ENCODE measurements at places on chromosomes 7 and 10.

DNA sequence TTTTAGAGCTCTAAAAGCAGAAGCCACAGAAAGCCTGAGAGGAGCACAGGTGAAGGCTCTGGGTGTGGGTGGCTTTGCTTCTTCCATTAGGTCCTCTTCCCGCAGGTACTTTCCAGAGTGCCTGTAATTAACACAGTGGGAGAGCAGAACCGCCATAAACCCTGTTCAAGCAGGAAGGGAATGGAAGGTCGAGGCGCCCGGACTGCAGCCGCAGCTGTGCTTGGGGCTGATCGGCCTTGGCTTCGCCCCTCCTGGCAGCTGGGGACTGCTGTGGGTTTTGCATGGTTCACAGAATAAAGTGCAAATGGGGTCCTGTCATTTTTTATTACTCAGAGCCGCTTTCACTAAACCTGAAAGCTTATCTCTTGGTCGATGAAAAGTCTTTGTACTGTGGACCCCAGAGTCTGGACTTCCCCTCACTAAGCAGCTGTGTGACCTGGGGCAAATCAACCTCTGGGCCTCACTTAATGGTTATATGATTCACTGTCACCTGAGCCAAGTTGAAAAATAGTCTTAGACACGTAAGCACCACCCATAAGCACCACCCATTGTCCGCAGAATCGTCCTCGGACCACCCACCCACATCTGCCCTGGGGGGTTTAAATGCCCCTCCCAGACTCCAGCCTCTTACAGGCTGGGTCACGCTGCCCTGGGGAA lies 100.9 kb downstream of the XRCC2 start:
- no peak for DNase-seq

DNA sequence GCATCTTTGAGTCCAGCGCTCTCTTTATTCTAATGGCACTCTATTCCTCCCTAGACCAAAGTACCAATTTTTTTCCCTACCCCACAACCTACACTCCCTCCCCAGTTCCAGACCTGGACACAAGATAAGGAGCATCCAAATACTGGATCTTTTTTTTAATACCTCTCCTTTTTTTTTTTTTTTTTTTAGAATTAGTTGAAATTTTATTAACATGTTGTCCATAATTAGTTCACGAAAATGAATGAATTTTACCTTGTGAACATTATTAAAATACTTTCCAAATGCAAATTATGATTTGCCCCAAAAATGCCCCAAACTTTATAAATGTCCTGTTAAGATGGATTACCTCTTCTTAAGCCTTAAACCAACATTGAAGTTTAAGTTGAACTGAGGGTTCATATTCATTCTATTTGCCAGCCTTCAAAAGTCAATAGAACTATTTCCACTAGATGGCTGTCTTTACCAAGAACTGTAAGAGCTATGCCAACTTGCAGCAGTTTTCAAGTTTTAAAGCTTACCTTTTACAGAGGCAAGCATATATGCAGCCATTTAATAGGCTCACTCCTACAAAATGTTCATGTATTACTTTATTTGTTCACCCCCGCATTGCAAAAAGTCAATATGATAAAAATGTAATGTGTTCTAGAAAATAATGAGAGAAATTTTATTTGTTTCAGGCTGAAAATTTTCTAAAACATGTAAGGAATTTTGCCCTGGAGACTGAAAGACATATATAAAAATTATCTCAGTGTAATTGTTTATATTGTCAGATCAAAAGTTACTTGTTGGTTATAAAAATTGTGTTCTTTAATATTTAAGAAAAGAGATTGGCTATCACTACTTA lies 39.7 kb upstream of the TNKS2 start:
- DNase-seq, result peak; percentile 79

DNA sequence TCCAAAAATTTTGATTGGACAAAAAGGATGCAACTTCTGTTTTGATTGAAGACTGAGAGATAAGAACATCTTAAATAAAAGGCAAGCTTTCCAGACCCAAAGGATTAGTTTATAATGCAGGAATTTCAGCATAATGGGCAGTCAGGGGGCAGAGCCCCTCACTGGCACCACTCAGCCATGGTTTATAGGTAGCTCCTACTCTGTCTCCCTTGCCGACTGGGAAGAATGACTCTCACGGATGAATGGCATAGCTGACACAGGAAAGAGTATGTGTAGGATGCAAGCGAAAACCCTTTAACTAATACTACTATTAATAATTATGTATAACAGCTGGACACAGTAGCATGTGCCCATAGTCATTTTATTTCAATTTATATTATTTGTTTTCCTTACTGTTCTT lies 53.3 kb downstream of the GALNT11 start:
- no peak for DNase-seq

DNA sequence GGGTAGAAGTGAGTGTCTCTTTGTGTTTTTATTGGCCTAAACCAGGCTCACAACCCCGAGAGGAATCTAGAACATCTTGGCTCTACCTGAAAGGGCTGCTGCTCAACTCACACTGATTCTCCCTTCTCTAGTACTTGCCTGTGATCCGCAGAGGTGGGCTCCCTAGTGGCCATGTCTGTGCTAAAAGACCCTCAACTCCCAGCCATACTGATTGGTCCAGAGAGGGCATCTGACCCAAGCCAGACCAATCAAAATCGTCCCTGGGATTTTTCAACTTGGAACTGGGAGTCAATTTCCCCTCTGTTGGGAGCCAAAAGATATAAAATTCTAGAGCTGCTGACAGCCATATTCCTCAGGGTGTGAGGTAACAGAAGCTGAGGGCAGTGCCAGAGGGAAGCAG lies 55.3 kb downstream of the SH3PXD2A start:
- DNase-seq, result no peak

- DNase-seq, result no peak
Observed at GRCh38 chr7:98295467-98296192, 14.1 kb downstream of the BRI3 start.

- DNase-seq, result no peak
Observed at GRCh38 chr7:76259124-76260093, 43.1 kb upstream of the HSPB1 start.
